Right atrium auricular region (tissue), 2 donors: ENCODE measurements at places on chromosomes 12 and 14. TPM values are rescaled to one million over a fixed set of nuclear protein-coding genes. Genes with fewer than 3 reads are reported as not detected.

BLOC1S1 gene
- total RNA-seq, result 177 TPM

SPX gene
- 5.6 TPM for total RNA-seq

- no peak for DNase-seq
These were observed 12.4 kb upstream of the SMUG1 start for GRCh38 chr12:54201001-54201794.

GRCh38 chr14:22561661-22562579 is 27.1 kb downstream of the DAD1 start:
- no peak for DNase-seq

DNA sequence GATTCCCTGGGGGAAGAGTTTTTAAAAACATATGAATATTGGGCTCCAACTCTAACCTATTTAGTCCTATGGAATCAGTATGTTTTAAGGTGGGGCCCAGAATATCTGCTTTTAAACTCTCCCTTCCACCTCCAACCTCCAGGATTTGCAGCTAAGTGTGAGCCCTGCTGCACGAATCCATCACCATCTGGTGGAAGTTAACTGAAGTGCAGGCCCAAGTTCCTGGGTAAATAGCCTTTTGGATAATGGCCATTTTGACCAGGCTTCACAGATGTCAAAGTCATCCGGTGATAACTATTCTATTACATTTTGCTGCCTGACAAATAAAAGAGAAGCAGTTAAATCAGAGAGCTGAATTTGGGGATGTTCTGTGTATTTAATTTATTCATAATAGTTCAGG is 58.1 kb upstream of the RMST start:
- DNase-seq, result no peak

DNA sequence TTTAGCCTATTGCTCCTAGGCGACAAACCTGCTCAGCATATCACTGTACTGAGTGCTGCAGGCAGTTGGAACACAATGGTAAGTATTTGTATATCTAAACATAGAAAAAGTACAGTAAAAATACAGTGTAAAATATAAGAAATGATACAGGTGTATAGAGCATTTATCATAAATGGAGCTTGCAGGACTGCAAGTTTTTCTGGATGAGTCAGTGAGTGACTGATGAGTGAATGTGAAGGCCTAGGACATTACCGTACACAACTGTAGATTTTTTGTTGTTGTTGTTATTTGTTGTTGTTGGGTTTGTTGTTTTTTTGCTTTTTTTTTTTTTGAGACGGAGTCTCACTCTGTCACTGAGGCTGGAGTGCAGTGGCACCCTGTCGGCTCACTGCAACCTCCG is 33.4 kb downstream of the PNMA1 start:
- no peak for DNase-seq
